Posterior vena cava (tissue), 2 donors: ENCODE measurements at places on chromosomes 5 and 9. TPM values are rescaled to one million over a fixed set of nuclear protein-coding genes. Genes with fewer than 3 reads are reported as not detected.

- no peak for DNase-seq
These were observed 127.6 kb upstream of the GABRP start for GRCh38 chr5:170655920-170656319.

- no peak for DNase-seq
These were observed 96.8 kb upstream of the CCDC112 start for GRCh38 chr5:115393239-115393638.

- no peak for DNase-seq
These were observed 233.8 kb upstream of the MPDZ start for GRCh38 chr9:13513286-13513685.

DNA sequence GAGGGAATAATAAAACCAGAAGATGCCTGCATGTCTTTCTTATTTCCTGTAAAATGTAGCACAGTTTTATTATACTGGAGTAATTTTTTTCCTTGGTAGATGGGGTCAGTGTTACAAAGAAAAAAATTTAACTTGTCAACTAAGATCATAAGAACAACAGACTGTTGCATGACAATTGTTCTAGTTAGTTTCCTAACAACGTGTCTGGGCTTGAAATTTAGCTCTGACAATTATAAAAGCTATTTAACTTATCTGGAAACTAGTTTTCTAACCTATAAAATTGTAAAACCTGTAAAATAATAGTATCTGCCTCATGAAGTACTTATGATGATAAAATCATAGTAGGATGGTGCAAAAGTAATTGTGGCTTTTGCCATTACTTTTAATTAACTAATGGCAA, 4.9 kb downstream of the SHOC1 start:
- DNase-seq = no peak

DNA sequence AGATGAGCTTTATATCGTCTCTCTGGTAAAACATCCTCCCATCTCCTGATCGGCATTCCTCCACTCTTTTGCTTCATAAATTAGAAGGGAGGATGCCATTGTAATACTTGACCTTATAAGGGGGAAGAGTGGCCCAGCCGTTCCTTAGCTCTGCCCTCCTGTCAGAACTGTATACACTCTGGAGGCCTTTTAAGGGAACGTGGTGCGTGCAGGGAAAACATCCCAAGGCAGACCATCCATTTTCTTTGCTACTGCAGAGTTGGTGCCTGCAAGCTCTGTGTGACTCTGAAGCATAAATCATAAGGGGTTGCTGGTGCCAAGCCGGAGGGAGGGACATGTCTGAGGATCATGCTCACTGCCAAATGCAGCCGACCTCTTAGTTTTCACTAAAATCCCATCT, 90.4 kb downstream of the PGM5 start:
- DNase-seq = no peak

- no peak for DNase-seq
These were observed 114.9 kb downstream of the TRIO start for GRCh38 chr5:14257995-14258403.

DNA sequence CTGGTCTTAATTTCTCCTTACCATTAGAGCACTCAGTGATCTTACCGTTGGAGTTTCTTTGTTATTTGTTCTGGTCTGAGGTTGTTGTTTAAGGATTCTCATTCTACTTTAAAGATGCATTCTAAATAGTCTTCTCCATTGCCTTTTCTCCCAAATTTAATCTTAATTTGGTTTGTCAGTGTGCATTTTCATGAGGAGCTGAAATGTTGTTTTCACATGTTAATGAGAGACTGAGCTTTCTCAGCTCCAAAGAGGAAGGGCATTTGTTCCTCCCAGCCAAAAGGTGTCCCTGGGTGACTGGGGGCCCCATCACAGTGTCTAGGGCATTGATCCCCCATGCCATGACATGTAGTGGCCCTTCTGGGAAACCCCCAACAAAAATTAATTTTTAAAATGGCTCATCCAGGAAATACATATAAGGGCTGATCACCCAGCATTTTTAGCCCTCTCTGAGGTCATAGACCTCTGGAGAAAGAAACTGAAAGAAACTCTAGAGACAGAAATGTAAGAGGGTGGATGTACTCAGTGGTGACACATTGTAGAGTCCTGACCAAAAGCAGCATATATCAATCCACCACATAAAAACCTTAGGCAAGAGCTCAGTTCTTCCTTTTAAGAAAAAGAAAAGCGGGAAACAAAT, 240.4 kb upstream of the RAI14 start:
- no peak for DNase-seq

GRCh38 chr5:97846643-97847042, 663.6 kb upstream of the RIOK2 start:
- DNase-seq = no peak

- peak; percentile 88 for DNase-seq
These were observed 69.1 kb downstream of the ARRDC3 start for GRCh38 chr5:91313757-91314673.

DNA sequence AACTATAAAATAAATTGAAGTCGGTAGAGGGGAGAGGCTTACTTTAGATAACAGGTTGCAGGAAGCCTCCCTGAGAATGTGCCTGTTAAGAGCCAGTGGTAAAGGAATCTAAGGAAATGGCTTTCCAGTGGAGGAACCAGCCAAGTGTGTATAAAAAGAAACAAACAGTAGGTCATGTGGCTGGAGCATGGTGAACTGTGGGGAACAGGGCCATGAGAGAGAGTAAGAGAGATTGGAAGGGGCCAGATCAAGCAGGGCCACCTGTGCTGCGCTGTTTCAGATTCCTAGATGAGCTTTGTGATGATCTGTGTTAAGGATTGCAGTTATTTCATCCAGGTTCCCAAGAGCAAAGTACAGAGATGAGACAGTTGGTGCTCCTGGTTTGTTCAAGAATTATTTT, 152.7 kb upstream of the SGCD start:
- no peak for DNase-seq

GRCh38 chr9:80507611-80508010, 935.8 kb downstream of the TLE4 start:
- DNase-seq = no peak

- DNase-seq = no peak
These were observed 437.7 kb downstream of the SPOCK1 start for GRCh38 chr5:137061382-137061781.

DNA sequence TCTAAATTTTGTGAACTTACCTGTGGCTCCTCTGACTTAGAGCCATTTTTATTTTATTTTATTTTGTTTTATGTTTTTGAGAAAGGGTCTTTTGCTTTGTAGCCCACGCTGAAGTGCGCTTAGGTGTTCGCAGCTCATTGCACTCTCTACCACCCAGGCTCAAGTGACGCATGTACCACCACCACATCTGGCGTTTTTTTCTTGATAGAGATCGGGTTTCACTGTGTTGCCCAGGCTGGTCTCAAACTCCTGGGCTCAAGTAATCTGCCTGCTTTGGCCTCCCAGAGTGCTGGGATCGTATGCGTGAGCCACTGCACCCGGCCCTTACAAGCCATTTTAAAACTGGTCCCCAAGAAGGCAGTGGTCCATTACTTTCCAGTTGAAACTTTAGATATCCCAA, 18.5 kb downstream of the MATR3 start:
- DNase-seq = no peak

DNA sequence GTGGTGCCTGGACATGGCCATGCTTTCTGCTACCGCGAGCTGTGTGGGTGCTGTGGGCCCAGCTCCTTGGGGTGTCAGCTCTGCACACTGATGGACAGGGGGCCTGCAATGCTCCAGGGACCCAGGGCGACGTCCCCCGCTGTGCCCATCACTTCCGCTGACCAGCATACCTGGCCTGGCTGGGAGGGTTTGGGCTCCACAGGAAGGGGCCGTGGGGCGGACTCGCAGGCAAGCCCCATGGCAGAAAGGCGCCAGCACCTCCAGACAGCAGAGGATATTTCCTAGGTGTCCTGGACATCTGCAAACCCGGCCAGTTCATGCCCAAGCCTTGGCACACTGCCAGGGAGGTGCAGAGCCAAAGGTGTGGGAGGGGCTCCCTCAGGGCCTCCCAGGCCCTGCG, 295.8 kb upstream of the IRX4 start:
- DNase-seq = peak; percentile 75

DNA sequence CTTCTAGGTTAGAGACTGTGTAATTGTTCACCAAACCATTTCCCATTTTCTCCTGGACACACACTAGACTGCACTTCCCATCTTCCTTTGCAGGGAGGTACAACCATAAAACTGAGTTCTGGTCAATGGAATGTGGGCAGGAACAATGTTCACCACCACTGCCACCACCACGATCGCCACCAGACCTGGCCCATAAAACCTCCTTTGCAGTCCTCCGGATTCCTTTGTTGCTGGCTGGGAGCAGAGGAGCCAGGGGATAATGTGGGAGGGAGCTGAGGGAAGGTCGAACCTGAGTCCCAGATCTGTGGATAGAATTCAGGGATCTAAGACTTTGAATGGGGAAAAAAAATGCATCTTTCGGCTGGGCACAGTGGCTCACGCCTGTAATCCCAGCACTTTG, 29.4 kb upstream of the EGFLAM start:
- no peak for DNase-seq

DNA sequence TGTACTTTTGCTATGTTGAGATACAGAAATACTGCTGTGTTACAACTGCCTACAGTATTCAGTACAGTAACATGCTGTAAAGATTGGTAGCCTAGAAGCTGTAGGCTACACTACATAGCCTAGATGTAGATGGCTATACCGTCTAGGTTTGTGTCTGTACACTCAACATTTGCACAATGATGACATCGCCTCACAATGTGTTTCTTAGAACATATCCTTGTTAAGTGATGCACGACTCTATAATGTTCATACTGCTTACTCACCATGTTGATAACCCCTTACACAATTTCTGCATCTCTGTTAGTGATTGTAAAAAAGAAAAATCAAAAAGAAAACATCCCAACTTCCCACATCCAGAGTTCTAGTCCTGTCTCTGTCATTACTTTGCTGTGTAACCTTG, 450.0 kb downstream of the CCDC171 start:
- DNase-seq = no peak

CD274 gene
- 3.1 TPM for total RNA-seq

ANKRD33B gene
- total RNA-seq = 3.3 TPM

SPOCK1 gene
- 100 TPM for total RNA-seq

PCDHA3 gene
- 0.19 TPM for total RNA-seq

AUH gene
- 12.1 TPM for total RNA-seq

LMX1B gene
- total RNA-seq = 1.6 TPM
